ENCODE measurements at places on chromosomes 2 and 18. TPM values are rescaled to one million over a fixed set of nuclear protein-coding genes. Genes with fewer than 3 reads are reported as not detected.
A peak's percentile ranks its signal among the peaks of the same experiment; 100 is the strongest.

MYL1 gene
- not detected for total RNA-seq

ALK gene
- total RNA-seq = not detected

- no peak for DNase-seq
Observed at GRCh38 chr2:216970359-216970915, 110.6 kb upstream of the TNP1 start.

GRCh38 chr2:27164960-27165763 lies 16.4 kb downstream of the TCF23 start:
- DNase-seq = no peak

- DNase-seq = no peak
Observed at GRCh38 chr2:228038967-228039366, 142.5 kb downstream of the SPHKAP start.

DNA sequence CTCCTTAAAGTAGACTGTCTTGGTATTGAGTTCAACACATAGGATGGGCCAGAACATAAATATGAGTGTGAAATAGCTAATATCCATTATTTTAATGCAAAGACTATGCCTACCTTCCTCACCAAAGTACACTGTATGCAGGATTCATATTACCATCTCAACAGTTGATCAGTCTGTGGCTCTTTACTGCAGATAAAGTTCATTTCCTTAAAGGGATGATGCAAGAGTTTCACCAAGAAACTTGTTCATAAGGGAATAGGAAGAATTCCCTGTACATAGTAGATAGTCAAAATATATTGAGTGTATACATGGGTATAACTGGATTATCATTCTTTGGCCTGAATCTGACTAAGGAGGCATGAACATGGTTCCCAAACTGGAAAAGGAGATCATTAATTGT lies 35.0 kb downstream of the MARS2 start:
- DNase-seq = no peak

DNA sequence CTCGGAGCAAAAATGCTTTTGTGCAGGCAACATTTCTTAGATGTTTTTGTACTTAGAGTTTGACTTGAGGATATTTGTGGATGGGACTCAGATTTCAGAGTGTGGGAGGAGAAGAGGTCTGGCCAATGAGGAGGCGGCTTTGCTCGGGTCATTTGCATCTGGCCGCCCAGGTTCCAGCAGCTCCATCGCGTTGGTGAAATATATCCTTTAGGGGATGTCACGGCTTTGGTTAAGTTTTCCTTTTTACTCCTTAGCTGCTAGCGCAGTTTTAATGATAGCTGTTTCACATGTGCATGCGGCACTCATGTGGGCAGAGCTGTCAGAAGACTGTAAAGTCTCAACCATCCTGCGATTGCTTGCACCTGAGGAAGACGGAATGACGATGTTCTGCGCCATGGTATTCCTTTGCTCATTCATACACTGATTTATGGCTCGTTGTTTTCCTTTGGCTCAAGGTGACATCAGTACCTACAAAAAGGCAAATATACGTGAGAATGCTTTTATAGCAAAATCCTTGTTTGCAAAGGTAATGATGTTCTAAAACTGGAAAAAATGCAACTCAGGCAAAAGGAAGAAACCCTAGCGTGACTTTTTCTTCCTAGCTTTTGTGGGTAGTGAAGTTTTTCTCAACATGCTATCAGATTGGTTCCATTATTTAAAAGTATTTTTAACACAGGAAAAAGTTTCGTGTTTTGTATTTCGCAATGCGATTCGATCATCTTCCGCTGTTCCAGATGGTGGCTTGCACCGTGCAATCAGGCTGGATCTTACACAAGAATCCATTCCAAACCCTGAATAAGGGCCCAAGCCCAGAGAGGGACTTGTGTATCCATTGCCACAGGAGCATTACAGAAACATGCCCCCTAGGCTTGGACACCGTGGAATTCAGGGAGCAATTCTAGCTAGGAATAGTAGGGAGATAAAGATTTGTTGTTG lies 70.5 kb upstream of the ZNF516 start:
- DNase-seq = peak; percentile 56

- DNase-seq = no peak
Observed at GRCh38 chr2:227000123-227000522, 163.9 kb downstream of the COL4A4 start.

DNA sequence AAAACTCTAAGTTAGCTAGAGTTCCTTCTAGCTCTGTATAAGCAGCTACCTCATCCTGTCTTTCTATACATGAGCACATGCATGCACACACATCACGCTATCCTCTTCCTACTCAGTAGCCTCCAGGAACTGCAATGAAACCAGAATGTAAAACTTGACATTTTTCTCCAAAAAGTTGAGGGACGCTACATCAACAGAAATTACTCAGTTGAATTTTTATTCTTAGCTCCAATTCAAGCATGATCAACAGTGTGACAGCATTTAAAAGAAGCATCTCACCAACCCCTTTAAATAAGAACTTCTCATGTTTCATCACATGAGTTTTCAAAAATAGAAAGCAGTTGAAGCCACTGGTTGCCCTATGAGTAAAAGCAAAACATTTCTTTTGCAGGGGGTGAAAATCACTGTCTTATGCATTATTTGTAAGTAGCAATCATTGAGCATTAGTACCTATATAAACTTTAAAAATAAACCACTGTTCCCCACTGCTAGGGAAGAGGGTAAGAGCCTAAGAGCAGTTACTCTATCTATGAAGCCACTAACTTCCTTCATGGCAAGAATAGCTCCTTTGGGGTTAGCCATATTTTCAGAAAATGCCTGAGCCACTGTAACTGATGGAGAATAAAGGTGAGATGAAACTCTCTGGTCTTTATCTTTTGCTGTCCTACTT lies 77.9 kb upstream of the ARL5A start:
- DNase-seq = no peak

DNA sequence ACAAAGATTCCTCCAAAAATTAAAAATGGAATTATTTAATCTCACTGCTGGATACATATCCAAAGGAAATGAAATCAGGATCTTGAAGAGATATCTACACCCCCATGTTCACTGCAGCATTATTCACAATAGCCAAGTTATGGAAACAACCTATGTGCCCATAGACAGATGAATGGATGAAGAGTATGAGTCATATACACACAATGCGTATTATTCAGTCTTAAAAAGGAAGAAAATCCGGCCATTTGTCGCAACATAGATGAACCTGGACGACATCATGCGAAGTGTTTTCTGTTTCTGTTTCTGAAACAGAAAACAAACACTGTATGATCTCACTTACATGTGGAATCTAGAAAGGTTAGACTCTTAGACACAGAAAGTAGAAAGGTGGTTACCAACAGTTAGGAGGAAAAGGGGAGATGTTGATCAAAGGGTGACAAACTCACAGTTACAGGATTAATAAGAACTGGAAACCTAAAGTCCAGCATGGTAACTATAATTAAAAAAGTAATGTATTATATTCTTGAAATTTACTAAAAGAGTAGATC lies 87.8 kb upstream of the ERBB4 start:
- DNase-seq = no peak

DNA sequence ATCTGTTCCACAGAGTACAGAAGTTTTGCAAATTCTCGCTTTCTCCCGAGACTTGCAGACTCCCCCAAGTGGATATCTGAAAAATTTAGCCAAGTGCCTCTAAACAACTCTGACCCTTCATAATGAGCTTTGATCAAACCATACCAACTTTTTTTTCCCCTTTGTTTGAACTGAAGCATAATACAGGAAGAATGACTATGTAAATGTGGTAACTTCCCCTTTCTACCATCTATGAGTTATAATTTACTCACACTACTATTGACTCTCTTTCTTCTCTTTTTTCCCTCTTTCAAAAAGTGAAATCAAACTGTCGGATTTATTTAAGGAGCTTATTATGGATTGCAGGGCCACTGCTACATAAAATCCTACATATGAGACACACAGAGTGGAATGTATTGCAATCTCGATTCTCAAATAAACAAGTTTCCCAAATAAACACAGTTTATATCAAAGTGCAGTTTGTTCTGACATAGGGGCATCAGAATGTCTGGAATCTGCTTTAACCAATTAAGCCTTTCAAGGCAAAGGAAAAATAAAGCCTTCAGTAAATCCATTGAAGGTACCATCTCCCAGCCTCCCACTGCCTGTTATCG lies 1.4 kb upstream of the ZNF804A start:
- no peak for DNase-seq

RESP18 gene
- not detected for total RNA-seq

GRCh38 chr2:134290358-134290757 lies 36.5 kb downstream of the MGAT5 start:
- no peak for DNase-seq

KCNK3 gene
- total RNA-seq = not detected

Data from HT-29 (cell line).